NCI-H187 treated with DMSO at 0.1 percent for 48 hours (cell line): ENCODE measurements at places on chromosomes 7 and 10.

DNA sequence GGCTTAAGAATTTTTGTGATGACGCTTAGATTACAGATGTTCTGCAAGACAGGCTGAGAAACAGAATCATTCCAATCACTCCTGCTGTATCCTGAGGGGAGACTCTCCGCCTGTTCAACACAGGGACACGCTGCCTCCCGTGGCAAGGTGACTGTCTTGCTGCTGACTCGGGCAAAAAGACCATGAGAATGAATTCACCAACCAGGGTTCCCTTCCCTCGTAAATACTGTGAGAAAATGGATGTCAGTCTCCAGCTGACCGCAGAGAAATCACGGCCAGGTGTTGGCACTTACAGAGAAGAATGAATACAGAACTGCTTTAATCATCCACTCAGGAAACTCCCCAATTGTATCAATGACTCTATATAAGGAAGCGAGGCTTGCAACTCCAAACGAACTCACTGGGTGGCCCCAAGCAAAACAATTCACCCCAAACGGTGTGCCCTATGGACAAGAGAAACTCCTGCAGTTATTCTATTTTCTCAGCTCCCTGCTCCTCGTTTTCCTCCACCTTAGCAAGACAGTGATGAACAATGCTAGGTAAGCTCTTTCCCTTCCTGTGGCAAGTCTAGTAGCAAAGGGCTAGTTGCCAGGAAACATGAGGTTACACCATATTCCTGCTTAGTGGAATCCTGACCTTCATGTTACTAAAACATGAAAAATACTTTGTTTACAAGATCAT lies 22.8 kb downstream of the GNA12 start:
- DNase-seq: peak; percentile 73

GRCh38 chr7:128125816-128126215 lies 94.6 kb upstream of the LRRC4 start:
- no peak for DNase-seq

- DNase-seq: no peak
These were observed 23.0 kb downstream of the WAPL start for GRCh38 chr10:86498598-86498997.

- no peak for DNase-seq
These were observed 35.1 kb upstream of the COBL start for GRCh38 chr7:51351661-51352060.

DNA sequence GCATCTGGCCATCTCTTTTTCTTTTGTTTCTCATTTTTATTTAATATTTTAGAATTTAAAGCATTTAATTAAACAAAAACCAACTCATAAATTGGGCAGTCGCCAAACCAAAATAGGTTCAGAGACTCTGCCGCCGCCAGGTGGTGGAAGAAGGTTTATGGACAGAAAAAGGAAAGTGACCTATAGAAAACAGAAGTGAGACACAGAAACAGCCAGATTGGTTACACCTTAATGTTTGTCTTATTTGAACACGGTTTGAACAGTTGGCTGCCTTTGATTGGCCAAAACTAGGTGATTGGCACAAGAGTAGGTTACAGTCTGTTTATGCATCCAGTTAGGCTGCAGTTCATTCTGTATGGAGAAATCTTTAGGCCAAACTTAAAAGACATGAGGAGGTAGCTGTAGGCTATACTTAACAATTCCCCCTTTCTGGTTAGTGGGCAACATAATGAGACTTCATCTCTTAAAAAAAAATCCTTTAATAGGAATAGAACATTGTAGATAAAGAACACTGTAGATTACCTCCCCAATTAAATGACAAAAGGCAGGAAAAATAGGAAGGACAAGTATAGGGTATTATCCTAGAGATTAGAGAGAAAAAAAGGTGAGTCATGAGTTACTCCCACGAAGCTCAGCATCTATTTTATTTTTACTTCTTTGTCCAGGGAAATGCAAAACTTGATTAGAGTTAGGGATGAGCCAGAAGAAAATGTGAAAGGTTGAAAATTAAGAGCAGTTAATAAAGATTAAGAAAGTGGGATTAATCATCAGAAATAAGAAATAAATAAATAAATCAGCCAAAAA lies 23.9 kb upstream of the CYCS start:
- DNase-seq: no peak

DNA sequence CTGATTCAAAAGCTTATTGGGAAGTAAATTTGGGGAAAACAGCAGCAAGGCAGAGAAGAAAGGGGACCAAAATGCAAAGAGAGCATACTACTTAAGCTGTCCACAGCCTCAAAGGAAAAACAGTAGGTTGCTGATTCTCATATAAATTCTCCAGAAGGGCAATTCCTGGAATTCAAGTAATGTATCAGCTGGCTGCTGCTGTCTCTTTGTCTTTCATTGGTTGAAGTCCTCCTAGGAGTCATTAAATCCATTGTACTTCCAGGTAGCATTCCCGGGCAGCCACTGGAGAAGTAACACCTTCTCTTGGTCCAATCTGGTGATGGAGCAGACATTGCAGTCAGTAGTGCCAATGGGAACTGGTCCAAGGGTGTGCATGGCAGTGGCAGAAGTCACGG lies 22.7 kb downstream of the BET1 start:
- no peak for DNase-seq

GRCh38 chr10:58897708-58898107 lies 278.7 kb upstream of the PHYHIPL start:
- DNase-seq: no peak

DNA sequence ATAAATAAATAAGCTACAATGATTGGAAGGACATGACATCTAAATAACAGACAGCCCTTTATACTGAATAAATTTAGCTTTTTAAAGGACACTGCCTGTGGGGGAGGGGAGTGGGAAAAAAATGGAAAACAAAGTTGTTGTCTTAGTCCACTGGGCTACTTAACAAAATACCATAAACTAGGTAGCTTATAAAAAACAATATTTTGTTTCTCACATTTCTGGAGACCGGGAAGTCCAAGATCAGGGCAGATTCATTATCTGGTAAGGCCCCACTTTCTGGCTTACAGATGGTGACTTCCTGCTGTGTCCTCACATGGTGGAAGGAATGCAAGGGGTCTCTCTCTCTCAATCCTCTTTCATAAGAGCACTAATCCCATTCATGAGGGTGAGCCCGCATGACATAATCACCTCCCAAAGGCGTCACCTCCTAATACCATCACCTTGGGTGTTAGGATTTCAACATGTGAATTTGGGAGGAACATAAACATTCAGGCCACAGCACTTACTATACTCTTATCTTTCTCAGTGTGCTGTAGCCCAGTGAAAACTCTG lies 43.0 kb downstream of the DNAJC12 start:
- no peak for DNase-seq

DNA sequence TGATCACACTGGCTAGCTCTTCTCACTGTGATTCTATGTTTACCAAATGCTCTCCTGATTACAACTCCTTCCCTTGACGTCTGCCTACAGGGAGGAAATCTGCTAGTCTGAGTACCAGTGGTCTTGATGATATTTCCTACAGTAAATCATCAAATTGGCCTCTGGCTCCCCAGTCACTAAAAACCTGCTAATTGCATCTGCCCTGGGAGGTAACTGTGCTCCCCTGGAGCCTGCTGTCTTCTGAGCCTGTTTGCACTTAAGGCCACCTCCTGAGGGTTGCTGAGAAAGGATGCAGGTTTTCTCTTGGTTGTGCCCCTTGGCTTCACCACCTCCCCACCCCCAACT lies 56.0 kb downstream of the ELMO1 start:
- DNase-seq: no peak

GRCh38 chr10:132723330-132723970 lies 62.5 kb downstream of the NKX6-2 start:
- DNase-seq: no peak

DNA sequence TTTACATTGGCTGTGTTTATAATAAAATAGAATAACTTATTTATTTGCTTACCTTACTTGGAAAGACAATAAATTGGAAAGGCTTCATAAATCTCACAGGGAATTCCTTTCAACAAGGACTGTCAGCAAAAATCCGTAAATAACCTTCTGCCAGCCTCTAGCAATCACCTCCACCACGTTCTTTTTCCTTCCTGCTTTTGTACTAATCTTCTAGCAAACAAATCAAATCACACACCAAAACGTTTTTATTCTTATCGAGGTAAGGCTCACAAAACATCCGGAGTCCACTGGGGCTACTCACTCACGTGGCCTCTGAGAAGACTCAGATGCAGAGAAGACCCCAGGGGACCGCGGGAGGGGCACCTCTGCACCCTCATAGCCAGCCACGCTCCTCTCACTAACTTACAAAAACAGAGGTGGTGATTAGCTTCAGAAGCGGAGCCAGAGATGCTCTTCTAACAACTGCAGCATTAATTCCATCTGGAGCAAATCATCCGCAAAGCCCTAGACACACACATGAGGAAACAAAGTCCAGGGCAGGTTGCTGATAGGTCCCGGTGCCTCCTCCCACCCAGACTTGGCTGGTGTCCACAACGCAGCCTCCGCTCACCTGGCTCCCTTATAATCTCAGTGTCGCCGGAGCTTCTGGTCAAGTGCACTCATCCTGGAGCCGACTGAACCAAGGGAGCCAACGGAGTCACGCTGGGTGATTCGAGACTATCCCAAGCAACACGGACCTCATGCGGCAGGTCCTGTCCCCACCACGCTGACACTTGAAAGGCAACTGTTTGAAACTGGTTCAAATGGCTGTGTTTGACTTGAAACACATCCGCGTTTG lies 22.5 kb downstream of the CTBP2 start:
- peak; percentile 59 for DNase-seq

DNA sequence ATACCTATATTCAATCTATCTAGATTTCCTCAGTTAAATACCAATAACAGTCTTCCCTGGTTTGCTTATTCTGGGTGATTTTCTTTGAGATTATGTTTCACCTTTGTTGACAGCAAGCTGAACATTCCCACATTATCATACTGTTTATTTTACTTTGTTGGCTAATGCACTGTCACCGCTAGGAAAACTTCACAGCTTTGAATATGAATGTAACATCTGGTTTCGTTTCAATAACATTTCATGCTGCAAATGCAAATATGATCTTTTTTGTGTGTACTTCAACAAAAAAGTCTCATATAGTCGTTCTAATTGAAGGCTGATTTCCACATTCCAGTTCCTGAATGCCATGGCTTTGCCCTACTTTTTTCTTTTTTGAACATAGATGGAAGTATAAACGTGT lies 946.3 kb upstream of the GHITM start:
- no peak for DNase-seq

DNA sequence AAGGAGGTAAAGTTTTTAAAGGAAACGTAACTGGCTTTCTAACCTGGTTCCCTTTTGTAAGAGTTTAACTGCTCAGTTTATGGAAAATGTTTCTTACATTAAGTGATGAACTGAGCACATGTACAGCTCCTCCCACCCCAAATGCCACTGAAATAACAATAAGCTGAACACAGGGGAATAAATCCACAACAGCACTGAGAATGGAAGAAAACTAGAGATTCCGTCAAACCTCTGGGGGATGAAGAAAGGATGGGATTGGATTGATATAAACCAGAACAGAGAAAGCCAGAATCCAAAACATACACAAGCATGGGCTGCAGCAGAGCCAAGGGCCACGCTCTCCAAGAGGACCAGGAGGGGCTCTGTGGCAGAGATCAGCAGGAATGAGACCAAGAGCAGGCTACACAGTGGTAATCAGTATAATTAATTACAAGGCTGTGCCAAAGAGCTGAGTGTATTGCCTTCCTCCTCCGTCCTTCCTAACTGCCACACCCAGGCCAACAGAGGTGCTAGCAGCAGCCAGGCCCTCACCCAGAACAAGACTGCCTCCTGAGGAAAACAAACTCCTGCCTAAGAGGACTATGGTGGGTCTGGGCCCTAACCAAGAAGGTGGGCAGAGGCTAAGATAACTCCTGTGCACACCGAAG lies 73.9 kb downstream of the KIAA1549 start:
- no peak for DNase-seq

DNA sequence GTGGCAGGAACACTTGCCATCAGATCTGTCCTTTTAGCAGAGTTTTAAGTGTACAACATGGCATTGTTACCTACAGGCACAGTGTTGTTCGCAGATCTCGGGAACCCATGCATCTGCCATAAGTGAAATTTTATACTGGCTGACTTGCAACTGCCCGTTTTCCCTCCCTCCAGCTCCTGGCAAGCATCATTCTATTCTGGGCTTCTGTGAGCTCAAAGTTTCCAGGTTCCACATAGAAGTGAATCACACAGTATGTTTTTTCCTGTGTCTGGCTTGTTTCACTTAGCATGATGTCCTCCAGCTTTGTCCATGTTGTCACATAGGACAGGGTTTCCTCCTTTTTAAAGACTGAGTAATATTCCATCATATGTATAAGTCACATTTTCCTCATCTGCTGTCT lies 56.6 kb downstream of the C10orf143 start:
- DNase-seq: no peak

DNA sequence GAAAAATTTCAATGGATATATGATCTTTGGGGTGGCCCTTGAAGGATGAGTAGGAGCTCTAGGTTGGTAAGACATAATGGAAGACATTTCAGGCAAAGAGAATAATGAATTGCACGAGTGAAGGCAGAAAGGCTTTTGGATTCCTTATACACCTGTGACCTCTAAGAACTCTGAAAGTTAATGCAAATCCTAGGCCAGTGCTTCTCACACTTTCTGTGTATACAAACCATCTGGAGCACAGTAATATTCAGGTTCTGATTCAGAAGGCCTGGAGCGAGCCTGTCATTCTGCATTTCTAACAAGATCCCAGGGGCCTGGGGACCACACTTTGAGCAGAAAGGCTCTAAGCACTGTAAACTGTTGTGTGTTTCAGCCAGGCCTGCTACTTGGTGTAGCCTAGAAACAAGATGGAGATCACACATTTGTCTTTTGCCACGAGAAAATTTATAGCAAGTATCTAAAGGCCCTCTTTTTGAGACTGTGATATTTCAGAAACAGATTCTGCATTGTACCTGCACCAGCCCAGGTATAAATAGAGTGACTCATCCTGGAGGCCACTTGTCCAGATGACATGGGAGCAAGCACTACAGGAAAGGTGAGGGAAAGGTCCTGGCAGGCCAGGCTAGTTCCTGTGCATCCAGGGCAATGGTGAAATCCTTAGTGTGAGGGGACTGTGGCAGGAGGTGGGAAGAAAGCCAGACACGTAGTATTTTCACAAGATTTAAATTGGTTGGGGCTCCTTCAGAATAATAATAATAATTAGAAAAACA lies 24.4 kb downstream of the MRPS33 start:
- DNase-seq: no peak

- no peak for DNase-seq
These were observed 51.3 kb upstream of the FAM180A start for GRCh38 chr7:135799881-135800280.

DNA sequence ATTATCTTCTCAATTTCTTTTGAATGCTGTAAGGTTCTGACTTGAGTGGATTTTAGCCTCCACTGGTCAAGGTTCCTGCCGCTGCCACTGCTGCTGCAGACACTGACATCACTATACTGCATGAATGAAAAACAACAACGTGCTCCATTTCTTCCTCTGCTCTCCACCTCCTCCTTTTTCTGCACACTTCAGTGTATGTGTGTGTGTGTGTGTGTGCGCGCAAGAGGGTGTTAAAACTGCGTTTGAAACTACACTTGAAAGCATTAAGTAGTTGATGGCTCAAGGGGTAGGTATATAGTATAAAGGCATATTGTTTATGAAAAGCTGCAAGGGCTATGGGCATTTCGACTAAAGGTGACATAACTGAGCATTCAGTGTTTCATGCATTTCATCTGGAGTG lies 3.5 kb downstream of the GLCCI1 start:
- no peak for DNase-seq
